SHP77 treated with DMSO at 0.1 percent for 48 hours (cell line): ENCODE measurements at places on chromosomes 3 and 15.

DNA sequence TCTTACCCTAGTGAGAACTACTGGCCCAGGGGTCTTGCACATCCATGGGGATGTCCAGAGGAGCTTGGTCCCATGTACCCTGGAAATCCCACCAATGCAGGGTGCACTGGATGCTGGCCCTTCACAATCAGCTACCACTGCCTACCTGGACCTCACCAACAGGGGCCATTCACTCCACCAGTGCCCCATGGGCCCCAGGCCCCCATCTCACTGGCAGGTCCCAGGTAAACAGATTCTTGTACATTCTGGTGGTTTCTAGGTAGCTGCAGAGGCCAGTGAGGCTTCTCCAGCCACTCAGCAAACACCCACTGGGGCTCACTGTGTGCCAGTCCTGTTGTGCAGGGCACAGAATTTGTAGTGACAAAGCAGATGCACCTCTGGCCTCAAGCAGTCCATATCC, 24.9 kb downstream of the RAB6B start:
- DNase-seq = no peak

DNA sequence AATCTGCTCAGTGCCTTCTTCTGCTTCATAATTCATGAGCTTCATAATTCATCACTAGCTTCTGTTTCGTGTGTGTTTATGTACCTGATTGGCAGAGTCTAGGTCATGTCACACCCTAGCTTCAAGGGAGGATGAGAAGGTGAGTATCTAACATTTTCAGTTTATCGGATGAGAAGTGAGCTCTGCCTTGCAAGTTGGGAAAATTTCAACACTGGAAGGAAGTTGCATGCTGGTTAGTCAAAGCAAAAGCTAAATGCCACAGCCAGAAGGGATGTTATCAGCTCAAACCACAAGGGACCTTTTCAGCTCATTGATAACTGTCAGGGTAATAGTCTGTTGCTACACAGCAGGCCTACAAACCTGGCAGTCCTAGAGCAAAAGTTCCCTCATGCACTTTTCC, 7.3 kb upstream of the TNFSF10 start:
- DNase-seq = no peak

DNA sequence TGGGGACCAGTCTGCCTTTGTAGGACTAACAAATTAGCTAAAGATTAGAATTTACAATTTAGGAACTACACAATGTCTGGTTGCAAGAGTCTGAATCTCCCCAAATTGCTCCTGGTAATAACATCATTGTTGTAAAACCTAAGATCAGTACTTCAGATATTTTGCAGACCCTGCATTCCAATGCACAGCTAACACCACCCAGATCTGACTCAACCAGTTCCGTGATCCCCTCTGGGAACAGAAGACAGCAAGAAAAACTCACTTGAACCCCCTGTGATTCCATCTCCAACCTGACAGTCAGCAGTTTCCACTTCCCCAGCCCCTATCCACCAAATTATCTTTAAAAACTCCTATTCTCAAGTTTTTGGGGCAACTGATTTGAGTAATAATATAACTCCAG, 201.9 kb upstream of the ARPP21 start:
- DNase-seq = no peak

- no peak for DNase-seq
These were observed 243.6 kb downstream of the ZIC1 start for GRCh38 chr3:147652651-147653366.

DNA sequence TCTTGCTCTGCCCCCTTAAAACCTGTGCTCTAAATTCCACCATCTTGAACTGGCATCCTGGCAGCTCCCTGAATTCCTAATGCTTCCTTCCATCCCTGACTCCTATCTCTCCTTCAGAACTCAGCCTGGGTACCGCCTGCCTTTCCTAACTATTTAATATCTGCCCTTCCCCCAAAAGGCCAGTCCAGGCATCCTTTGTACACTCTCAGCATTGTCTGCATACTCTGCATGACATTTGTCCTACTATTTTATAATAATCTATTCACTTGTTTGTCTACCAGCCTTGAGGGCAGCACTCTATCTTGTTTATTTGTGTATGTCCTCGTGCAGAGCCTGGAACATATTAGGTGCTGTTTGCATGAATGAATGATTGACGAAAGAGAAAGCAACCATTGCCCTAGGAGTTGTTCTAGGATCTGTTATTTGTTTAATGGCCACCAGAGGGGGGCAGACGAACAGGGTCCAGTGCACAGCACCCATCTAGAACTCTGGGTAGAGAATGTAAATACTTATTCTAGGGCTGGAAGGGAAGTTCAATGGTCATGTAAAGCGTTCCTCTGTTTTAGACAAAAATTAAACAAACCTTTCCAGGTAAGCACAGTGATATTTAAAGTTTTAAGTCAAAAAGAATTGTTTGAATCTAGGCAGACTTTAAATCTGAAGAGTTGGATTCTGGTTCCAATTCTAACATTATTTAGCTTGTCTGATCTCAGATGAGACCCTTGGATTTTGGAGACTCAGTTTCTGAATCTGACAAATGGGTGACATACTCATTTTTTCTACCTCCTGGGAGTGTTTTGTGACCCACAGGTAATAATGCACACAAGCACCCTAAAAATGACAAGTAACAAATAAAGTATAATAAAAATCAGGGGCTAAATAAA, 125.8 kb upstream of the GALNT15 start:
- DNase-seq = peak; percentile 47

DNA sequence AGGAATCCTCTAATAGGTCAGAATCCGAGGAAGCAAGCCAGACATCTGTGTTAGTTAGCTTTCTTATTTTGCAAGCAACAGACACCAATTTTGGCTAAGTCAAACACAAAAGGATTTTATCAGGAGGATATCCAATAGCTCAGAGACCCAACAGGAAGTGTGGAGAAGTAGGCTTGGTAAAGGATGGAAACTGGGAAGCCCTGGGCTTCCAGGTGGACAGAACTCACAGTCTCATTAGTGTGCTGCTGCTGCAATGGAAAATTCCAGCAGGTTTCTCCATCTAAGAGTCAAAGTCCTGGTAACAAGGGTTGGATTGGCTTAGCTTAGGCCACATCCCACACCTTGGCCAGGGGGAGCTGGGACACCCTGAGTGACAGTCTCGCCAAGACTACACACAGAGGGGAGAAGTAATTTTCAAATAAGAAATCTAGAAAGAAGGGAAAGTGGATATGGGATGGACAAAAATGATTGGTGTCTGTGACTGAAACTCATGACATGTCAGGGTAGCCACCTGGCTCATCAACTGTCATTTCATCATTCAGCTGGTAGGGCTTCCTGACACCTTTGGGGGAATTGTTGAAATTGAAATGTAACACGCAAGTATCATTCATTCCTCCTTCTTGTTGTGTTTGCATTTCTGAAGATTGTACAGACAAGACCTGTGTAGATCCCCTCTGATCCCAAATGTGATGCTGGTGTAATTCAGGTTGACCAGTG, 158.6 kb downstream of the THSD4 start:
- DNase-seq = no peak

- DNase-seq = no peak
These were observed 59.8 kb upstream of the ZPLD1 start for GRCh38 chr3:102374863-102375634.

GRCh38 chr3:195250473-195251251, 20.3 kb downstream of the XXYLT1 start:
- DNase-seq = no peak

DNA sequence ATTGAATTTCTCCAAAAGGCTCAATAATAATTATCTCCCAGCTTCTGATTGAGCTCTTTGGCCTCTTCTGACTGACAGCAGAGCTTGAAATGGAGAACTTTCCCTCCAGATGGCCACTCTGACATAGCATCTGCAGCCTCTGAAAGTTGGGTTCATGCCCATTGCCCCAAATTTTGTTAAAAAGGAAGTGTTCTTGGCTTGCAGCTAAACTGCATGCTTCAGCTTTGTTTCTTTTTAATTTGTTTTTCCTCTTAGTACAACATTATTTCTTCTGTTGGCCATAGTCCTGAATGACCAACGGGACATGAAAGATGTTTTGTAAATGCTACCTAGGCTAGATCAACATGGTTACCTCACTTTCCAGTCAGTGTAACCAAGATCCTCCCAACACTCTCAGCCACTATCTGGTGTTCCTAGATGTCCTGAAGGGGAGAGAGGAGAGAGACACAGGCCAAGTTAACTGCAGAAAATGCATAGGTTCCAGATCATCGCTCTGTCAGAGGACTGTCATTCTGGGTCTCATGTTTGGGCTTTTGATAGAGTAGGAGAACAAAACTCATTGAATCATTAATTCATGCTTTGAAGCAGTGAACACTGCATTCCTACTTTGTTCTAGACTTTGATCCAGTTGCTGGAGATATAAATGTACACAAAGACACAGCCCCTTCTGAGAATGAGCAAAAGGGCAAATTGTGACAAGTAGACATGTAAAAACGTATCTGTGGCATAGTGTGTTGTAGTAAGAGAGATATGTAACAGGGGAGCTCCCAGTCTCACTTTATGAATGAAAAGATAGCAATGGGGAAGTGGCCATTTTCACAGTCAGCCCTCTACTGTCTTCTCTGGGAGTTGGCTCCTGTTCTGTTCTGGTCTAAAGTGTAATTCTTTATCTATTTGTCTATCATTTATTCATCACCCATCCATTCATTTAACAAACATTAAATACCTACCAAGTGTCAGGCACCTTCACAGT, 156.2 kb downstream of the ZNF621 start:
- no peak for DNase-seq

DNA sequence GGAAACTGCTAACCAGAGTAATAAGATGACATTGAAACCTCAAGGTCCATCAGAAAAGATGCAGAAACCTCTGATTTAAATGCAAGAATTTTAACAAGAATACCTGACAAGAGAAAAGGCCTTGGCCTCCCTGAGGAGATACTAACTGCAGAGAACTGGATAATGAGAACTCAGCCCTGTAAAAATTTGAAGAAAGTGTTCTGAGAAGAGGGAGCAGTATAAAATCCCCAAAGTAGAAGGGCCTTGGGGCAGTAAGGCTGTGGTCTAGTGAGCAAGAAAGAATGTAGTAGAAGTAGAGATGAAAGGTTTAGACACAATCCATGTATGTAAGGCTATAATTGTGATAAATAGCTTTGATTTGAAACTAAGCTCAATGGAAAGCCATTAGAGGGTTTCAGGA, 394.1 kb downstream of the ZBBX start:
- no peak for DNase-seq

DNA sequence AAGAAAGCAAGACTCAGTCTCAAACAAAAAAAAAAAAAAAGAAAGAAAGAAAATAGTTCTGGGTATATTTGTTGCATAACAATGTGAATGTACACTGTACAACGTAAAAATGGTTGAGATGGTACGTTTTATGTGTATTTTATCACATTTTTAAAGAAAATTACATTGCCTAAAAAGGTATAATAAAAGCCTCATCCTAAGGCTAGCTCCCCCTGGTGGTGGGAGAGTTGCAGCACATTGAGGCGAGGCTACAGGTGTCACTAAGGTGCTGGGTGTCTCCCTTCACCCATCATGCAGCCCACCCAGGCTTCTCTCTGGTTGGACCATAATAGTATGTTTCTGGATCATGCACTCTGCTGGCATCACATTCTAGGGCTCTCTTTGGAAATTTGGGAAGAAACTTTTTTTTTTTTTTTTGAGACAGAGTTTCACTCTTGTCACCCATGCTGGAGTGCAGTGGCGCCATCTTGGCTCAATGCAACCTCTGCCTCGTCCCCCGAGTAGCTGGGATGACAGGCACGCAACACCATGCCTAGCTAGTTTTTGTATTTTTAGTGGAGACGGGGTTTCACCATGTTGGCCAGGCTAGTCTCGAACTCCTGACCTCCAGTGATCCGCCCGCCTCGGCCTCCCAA, 12.4 kb upstream of the RAB11A start:
- no peak for DNase-seq

- DNase-seq = no peak
These were observed 181.7 kb downstream of the FAM43A start for GRCh38 chr3:194867270-194867983.

DNA sequence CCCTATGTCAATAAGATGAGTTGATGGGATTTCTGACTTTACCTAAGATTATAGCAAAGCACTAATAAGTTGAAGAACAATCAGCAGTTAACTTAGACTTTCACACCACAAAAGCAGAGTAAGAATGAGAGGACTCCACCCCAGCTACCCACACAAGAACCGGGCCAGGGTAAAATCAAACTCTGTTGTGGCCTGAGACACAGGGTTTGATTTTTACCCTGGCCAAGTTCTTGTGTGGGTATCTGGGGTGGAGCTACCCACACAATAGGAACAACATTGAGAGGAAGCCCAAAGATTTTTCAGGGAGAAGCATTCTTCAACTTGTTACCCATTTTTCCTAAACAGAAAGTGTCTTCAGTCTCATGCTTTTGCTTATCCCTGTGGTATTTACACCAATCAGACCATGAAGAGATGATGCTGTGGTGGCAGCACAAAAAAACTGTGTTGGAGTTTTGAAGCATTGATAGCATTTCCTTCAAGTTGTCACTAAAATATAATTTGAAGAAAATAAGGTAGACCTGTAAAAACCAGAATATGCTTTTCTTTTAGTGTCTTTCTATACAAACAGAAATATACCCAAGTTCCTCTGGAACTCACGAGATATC, 25.6 kb downstream of the CPOX start:
- DNase-seq = no peak

- DNase-seq = no peak
These were observed 32.0 kb upstream of the CCDC80 start for GRCh38 chr3:112672716-112673541.

DNA sequence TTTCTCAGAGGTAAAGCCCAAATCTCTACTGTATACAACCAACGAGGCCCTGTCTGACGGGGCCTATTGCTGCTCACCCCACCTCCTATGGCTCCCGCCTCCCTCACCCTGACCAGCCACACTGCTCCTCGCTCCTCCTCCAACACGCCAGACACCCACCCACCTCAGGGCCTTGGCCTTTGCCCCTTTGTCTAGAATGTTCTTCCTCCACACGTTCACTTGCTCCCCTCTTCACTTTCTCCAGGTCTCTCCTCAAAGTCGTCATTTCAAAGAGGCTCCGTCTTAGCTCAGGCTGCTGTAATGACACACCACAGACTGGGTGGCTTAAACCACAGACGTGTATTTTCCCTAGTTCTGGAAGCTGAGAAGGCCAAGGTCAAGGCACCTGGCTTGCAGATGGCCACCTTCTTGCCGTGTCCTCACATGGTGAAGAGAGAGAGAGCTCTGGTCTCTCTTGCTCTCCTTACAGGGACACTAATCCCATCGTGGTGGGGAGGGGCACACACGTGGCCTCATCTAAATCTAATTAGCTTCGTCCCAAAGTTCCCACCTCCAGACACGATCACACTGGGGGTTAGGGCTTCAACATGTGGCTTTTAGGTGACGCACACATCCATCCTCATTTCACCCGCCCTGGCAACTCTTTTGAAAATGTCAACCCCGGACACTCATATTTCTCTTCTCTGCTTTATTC, 98.2 kb downstream of the TLE3 start:
- no peak for DNase-seq

DNA sequence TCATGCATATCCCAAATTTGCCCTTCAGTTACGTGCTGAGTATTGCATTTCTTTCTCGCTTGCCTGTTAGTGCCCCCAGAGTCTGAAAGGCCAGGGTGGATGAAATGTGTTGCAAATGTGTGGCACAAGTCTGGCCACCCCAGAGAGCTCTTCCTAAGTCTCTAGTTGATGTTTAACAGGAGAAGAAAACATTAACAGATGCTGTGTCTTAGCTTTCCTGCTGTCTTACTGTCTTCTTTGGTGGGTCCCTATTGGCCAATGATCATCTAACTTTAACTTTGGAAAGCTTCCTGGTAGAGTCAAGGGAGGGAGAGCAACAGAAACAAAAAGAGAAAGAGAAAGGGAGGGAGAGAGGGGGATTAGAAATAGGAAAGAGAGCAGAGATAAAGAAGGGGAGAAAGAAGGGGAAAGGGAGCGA, 76.7 kb upstream of the P3H2 start:
- DNase-seq = no peak

GRCh38 chr3:197333901-197334639, 35.7 kb upstream of the DLG1 start:
- DNase-seq = no peak

GRCh38 chr3:128563439-128563838, 70.4 kb upstream of the GATA2 start:
- DNase-seq = no peak
